ENCODE measurements at places on chromosomes 3 and 15.

DNA sequence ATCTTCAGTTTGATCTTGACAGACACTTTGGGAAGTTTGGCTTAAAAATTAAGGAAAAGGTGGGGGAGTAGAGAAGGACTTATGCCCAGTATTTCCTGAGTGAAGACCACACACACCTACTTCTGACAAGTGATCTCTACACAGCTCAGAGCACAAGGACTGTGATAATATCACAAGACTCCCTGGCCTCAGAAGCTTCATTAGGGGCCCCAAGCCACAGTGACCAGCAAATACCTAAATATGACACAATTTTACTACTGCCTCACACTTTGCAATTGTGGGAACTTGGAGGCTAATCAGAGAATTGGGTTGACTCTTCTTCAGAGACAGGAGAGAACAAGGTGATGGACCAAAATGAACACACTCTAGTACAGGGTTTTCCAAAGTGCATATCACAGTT, 2.6 kb downstream of the ILDR1 start:
- DNase-seq = no peak

GRCh38 chr3:132503559-132503958, 86.3 kb downstream of the DNAJC13 start:
- no peak for DNase-seq

DNA sequence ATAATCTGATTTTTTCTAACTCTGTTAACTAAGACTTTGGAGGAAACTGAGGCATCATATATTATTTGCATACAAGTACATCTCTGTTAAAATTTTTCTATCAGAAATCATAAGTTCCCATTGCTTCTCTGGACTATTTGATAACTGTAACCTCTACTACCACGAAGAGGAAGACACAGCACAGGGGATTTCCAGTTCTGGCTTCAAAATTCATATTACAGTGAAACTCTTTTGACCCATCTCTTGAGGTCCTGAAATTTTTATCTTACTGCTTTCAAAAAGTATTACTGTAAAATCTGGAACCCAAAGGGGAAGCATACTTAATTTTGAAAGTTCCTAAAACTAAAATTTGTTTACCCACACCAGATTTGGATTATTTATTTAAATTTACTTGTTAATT, 4.2 kb downstream of the PLSCR1 start:
- DNase-seq = no peak

GRCh38 chr15:74240002-74240568, 4.0 kb downstream of the CCDC33 start:
- no peak for DNase-seq

DNA sequence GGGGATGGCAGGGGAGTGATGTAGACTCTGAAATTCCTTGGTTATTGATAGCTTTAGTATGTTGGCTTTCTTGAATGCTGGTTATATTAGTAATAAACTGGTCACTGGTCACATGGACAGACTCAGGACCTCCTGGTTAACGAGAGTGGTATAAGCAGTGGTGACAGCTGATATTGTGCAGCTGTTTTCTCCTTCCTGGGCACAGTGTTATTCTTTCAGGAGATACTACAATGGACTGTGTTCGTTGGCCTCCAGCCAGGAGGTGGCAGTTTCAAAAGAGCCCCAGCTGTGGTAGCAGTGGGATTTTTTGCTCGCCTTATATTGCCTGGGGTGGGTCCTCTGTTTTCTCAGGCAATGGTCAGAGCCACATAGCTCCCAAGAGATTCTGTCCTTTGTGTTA, 181.6 kb upstream of the RBMS3 start:
- no peak for DNase-seq

GRCh38 chr3:33513262-33513863, 73.2 kb upstream of the UBP1 start:
- peak; percentile 10 for DNase-seq

- no peak for DNase-seq
Observed at GRCh38 chr15:78418686-78419085, 19.3 kb upstream of the IREB2 start.

- DNase-seq = no peak
Observed at GRCh38 chr3:155423526-155424322, 130.2 kb upstream of the STRIT1 start.

- no peak for DNase-seq
Observed at GRCh38 chr3:89617706-89618105, 510.3 kb downstream of the EPHA3 start.

- no peak for DNase-seq
Observed at GRCh38 chr3:64541803-64542202, 146.0 kb downstream of the ADAMTS9 start.

DNA sequence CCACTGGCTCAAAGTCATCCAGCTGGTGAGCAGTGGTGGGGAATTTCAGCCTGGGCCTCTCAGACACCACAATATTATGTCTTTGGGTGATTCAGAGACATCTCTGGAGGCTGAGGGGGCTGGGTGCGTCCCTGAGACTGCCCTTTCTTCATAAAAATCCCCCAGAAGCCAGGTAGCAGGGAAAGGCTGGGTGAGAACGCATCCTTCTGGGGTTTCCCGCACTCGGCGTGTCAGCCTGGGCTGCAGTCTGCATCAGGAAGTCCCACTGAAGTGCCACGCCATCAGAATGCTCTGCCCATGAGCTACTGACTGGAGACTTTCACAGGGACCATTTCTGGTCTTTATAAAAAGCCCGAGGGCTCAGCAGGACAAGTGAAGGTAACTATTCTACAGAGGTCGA, 148.8 kb upstream of the SLC6A11 start:
- no peak for DNase-seq

- DNase-seq = no peak
Observed at GRCh38 chr3:185215873-185216606, 37.8 kb downstream of the EHHADH start.

DNA sequence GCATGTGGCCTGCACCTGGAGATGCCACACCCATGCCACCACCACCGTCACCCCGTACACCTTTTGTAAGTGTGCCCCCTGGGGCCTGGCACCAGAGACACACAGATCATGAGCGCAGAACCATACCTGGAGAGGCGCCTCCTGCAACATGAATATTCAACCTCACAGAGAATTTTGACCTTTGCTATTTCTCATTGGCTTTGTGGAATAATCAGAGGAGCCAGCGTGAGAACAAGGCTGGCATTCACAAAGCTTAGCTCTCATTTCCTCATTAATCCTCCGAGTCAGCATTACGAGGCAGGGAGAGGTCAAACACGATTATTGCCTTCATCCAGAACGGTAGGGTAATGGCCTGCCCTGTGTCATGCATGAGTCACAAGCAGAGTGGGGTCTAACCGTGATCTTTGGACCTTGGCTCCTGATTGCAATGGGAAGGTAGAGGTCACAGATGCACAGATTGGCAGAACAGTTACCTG, 73.0 kb upstream of the POMGNT2 start:
- no peak for DNase-seq

- DNase-seq = no peak
Observed at GRCh38 chr3:3264796-3265195, 85.3 kb upstream of the CRBN start.

DNA sequence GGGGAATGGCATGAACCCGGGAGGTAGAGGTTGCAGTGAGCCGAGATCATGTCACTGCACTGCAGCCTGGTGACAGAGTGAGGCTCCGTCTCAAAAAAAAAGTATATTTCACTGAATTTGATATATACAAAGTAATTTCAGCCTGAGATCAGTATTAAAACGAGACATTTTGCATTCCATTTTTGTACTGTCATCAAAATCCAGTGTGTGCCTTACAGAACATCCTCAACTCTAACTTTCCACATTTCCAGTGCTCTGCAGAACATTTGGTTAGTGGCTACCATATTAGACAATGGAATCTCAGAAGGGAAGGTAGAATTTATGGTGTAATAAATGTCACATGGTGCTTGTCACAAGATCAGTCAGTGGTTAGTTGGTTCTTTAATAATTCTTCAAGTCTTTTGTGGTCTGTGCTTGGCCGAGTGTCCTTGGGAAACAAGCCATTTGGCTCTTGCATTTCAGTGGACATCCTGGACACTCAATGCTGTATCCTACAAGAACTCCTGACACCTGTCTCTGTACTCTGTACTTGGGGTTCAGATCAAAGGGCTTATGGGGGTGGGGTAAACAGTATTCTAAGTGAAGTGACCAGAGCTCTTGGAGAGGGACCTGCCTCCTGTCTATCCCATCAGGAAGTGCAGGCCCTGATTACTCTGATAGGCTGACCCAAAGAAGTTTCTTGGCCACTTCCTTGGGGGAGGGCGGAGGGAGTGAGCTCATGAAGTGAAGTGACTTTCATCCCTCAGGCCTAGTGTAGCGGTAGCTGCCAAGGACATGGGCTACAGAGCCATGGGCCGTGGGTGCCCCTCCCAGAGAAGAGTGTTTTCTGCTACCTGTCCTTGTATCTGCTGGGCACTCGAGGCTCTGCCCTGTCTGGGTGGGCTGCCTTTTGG, 3.7 kb downstream of the ACVR2B start:
- no peak for DNase-seq

GRCh38 chr15:98525661-98526001, 122.7 kb upstream of the IGF1R start:
- no peak for DNase-seq

DNA sequence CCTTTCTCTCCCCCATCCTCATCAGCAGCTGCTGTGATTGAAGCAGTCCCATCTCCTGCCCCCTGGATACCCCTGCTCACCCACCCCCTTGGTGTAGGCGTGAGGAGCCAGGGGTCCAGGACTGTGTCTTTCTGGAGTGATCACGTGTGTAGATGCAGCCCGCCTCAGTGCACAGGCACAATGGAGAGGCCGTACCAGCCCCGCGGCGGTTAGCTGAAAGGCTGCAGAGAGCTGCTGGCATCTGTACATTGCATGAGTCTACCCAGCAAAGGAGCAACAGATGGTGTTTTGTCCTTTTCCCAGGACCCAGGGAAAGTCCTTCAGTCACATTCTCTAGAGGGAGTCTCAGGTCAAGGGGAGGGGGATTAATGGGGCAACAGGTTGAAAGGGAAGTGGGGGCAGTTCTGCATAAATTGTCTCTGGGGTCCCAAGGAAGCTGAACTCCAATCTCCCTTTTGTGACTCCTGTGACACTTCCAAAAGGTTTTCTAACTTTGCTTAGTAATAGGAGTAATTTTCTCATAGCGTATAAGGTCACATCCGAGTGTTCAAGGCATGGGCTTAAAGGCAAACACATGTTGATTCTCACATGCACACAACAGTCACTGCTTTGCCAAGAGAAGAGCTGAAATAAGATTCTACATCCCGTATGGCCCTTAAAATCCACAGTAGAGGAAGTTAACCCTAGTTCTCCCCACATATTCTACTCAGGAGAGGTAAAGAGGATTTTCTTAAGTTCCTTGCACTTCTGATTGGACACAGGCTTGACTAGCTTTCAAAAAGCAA, 7.1 kb downstream of the CSPG5 start:
- no peak for DNase-seq

DNA sequence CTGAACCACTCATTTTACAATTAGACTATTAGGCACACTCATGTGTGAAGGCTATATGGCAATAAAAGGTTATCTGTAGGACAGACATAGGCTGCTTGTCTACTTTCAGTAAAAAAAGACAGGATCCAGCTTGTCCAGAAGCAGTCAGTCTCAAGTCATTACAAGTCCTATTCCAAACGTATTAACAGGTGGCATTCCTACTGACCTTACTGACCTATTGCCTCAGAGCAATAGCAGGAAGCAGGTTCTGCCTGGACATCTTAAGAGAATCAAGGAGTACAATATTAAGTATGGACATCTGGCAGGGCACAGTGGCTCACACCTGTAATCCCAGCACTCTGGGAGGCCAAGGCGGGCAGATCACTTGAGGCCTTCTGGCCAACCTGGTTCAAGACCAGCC, 7.0 kb downstream of the CMTM6 start:
- DNase-seq = no peak

DNA sequence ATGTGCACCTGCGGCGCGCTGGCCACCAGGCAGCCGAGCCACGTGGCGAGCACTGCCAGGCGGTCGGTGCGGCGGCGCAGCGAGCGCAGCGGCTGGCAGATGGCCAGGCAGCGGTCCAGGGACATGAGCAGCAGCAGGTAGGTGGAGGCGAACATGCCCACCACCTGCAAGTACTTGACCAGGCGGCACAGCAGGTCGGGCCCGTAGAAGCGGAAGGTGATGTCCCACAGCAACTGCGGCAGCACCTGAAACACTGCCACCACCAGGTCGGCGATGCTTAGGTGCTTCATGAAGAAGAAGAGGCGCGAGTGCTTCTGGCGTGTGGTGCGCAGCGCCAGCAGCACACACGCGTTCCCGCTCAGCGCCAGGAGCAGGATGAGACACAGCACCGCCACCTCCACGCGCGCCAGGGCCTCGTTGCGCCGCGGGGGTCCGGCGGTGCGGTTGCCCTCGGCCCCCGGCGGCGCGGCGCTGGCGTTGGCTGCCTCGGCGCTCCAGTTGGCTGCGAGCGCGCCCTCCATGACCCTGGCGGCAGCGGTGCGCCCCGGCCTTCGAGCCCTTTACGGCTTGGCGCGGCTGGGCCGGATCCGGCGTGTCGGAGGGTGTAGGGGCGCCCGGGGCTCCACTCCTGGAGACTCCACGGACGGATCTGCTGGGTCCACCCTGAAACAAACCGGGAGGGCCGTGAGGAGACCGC, 1.6 kb downstream of the OXTR start:
- DNase-seq = peak; percentile 51

DNA sequence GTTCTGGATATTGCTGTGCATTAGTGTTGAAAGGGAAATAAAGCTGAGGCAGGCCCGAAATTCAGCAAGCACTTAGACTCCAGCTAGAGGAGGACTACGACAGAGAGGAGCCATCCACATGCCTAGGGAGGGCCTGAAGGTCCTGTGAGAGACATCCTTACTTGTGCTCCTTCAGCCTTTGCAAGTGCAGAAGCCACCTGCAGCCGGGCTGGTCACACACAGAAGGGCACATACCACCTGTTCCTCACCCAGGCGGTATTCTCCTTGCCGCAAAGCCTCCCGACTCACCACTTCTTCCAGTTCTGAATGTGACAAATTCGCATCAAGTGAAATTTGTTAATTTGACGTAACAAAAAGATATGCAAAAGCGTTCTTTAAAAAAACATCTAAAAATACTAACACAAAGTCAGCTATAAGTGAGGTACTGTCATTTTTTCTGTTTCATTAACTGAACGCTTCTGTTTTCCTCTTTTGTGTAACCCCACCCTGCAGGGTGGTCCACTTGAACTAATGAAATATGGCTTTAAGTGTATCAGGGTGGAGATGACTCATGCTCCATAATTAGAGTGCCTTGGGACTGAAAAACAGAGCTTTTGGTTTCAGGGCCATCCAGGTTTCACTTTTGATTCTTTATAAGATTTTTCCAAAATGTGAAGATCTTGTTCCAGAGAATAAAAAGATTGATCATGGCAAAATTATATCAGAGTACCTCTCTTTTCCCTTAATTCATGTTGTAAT, 467.9 kb upstream of the ATP11B start:
- DNase-seq = no peak

DNA sequence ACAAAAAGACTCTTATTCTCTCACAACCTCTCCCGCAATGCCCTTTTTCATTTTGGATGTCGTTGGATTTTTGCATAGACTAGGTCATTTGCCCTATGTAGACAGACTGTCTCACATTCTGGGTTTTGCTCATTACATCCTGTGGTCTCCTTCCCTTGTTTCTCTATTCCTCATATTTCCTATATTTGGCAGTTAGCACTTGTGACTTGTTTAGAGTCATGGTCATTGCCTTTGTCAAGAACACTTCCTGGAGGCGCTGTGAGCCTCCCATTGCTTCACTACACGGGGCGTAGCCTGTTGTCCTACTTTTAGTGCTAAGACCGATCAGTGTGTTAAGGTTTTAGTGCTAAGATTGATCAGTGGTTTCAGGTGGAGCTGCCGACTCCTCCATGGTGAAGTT, 16.1 kb upstream of the TATDN2 start:
- DNase-seq = no peak

GRCh38 chr3:99846477-99847160, 29.0 kb downstream of the CMSS1 start:
- DNase-seq = no peak

GRCh38 chr3:74302969-74303368, 311.5 kb downstream of the CNTN3 start:
- DNase-seq = no peak

Data from T-helper 2 cell (primary cell).